ENCODE measurements at places on chromosomes 5 and 9.

GRCh38 chr5:150239099-150239793, 49.4 kb downstream of the SLC6A7 start:
- DNase-seq = no peak

DNA sequence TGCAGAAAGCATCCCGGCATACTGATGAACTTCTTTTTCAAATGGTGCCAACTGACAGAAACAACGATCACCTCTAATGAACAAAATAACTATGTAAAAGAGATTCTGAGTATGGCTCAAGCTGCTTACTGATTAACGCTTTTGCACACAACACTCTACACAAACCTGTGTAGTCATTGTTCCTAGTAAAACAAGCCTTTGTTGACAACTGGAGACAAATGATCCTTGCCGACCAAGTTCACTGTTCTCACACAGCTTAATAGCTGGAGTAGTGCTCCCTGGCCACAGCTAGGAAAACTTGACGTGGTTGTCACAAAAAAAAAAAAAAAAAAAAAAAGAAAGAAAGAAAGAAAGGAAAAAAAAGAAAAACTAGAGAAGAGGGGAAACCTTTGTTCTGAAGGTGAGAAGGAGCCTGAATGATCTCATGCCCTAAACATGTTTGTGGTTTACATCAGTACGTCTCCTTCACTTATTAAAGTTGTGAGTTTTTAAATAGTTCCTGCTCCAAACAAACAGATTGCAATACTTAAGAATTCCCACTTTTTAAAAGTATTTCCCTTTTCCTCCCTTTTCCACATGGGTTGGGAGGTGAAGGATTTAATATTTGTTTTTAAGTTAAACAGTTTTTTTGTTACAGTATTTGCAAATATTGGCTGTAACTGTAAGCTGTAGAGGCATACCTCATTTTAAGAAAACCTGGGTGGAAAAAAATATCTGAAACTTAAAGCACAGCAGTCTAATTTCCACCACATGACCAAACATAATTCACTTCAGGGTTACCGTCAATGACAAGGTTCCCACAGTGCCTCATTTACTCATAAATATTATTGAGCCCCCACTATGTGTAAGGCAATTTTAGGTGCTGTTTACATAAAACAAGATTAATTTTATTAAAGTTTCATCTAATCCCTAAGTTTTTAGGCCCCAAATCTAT, 63.7 kb downstream of the GLIS3 start:
- DNase-seq = no peak

DNA sequence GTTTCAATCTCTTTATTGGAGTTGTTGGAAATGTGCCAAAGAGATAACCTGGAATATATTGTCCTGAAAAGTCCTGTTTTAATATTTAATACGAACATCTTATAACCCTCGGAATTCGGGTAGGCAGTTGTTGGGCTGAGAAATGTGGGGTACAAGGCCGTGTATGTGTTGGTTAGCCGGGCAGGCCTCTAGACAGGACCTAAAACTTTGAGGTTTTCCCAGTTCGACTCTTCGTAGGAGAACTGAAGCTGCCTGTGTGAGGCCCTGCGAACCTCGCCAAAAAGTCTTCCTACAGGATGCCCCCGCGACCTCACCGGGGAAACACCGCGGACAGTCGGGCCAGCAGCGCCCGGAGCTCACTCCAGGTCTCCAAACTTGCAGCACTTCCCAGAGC, 583 bp upstream of the TJP2 start:
- no peak for DNase-seq

DNA sequence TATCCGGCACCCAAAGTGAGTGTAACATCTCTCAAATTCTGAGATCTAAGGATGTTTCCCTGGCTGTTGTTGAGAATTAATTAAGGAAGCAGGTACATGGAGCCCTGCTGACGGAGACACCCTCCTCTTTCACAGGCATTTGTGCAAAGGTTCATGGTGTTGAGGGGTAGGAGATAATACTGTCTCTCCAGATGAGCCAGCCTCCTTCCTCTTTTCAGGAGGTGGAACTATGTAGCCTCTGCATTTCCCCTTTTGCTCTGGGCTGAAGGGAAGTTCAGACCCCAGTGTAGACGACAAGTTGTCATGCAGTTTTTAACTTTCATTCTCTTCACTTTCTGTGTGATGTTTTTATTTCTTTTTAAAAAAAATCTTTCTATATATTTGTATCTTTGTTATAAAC, 107.5 kb downstream of the GALNT10 start:
- DNase-seq = peak; percentile 62

- no peak for DNase-seq
Measured at GRCh38 chr9:124698265-124698664, 72.8 kb downstream of the NR6A1 start.
